ENCODE measurements at places on chromosomes 6 and 20. TPM values are rescaled to one million over a fixed set of nuclear protein-coding genes. Genes with fewer than 3 reads are reported as not detected.

Gene BPIFA1
- not detected for total RNA-seq

- no peak for DNase-seq
Observed at GRCh38 chr6:156564807-156565149, 212.4 kb upstream of the ARID1B start.

DNA sequence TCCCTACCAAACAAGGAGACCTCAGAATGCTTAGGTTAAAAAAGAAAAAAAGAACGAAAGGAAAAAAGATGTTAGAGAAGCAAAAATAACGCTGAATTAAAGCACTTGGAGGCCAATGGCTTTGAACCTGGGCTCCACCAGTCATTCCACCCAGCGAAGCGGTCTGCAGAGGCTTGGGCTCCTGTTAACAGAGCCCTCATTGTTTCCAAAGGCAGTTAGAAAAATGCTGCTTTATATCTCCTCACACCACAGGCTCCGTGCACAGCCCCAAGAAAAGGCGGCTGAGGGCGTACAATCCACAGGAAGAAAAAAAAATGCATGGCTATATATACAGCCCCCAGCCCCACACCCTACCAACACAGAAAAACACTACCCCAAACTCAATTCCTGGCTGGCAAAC lies 255.9 kb downstream of the FOXC1 start:
- no peak for DNase-seq

Gene ATP9A
- total RNA-seq, result 28.0 TPM

Gene HLA-DPA1
- total RNA-seq, result 54.1 TPM

DNA sequence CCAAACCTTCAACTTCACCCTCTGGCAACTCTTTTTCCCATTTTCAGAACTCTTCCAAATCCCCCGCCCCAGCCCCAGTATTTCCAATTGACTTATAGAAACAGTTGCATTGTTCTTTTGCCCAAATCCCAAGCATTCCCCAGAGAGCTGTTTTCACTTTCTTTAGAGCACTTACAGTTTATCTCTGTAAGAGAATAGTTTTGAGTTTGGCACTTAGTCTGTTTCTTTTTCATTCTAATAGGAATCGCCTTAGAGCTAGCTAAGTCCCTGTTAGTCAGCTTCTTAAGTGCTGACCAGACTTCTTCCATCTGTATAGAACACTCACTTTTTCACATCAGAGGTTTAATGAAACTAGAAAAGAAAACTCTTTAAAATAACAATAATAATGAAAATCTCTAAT lies 374.2 kb upstream of the FLRT3 start:
- DNase-seq, result no peak

DNA sequence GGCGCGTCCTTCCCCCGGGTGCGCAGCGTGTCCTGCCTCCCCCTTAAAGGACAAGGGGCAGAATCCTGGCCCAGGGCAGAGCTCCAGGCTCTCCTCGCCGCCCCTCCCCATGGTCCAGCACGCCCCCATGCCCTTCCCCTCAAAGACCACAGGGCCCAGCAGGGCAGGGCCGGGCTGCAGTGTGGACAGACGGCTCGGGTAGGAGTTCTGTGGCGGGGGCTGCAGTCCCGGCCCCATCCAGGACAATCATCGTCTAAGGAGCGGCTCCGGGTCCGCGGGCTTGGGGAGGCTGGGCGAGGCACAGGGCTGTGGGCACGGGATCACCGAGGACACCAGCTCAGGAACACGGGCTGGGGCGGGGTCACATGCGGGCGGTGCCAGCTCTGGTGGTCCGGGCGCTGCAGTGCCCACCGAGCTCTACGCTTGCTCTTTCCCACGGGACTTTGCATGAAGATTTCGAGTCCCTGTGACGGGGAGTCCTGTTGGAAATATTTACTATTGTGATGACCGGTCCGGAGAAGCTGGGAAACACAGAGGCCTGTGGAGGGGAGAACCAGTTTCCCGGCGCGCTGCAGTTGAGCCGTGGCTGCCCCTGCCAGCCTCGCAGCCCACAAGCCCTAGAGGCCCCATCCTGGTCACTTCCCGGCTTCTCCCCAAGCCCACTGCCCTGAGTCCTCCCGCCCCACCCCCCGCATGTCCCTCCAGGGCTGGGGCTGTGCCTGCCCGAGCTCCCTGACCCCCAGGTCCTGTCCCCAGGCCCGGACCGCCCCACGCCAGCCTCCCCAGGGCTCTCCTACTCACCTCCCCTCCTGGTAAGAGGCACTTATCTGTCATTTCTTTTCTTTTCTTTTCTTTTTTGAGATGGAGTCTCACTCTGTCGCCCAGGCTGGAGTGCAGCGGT lies 20.6 kb downstream of the SLC17A9 start:
- no peak for DNase-seq

Gene COL20A1
- total RNA-seq, result not detected

Gene TINAG
- total RNA-seq, result 0.12 TPM

Gene FAM162B
- total RNA-seq, result 5.2 TPM

DNA sequence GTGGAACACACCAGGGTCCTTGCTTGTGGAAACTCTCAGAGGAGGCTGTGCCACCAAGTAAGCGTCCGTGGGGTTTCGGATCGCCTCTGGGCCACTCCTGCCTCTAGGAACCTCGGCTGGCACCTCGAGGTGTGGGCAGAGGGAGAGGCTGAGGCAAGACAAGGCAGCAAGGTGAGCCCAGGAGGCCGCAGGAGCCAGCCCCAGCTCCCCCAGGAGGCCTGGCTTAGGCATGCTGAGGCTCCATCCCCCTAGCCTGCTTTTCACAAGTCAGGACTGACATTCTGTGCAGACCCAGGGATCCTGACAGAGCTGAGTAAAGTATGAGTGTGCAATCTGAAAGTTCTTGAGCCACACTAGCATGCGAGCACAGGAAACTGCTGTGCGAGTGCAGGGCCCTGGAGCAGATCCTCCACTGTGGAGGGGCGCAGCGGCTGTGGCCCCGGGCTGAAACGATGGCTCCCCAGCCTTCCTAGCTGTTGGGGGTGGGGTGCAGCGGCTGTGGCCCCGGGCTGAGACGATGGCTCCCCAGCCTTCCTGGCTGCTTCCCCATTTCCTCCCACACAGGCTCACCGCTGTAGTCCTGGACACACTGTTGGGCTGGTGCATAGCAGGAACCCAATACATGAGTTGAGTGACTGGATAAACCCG lies 75.2 kb upstream of the CD93 start:
- no peak for DNase-seq

DNA sequence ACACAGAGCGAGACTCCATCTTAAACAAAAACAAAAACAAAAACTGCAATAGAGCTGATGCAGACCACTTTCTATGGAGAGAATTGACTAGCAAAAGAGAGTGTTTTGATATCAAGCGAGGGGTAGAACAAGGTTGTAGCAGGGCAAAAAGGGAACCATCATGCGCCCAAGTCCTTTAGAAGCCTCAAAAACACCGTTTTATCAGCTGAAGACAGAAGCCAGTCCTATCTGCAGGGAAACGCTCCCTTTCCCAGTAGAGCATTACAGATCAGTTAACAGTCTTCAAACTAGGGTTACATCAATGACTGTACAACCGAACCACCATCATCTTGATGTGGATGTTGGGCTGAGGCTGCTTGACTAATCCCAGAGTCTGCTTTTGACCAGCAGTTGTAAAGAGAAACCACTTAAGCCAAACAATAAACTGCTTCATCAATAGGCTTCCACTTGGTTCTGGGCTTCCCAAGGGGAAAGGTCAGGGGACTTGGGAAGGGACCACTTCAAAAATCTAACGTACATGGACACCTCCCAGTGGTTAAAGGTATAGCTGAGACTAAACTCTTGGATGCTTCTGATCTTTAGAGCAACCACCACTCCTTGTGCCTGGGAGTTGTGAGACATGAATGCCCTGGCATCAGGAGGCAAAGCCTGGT lies 59.6 kb upstream of the SPDEF start:
- no peak for DNase-seq

DNA sequence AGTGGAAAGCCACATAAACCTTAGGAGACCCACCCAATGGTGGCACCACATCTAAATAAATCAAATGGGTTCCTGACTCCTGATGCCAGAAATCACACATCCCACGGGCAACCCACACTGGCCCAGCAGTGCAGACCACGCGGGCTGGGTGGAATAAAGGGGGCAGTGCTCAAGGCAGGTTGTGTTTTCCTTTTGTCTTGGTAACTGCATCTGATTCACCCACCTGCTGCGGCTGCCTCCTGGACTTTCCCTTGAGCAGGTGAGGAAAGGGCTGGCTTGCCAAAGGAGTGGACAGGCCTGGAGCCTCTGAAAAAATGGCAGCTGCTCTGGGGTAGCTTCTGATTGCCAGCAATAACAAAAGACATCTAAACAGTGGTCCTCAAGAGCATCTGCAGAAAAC lies 119.5 kb upstream of the KCNK16 start:
- no peak for DNase-seq

GRCh38 chr6:42520786-42521607 lies 42.8 kb upstream of the UBR2 start:
- DNase-seq, result no peak

GRCh38 chr6:22442826-22443225 lies 126.5 kb upstream of the HDGFL1 start:
- DNase-seq, result no peak

Gene WFDC10B
- total RNA-seq, result not detected

Gene SERINC1
- total RNA-seq, result 156 TPM

- DNase-seq, result no peak
Observed at GRCh38 chr6:117591405-117591804, 10.9 kb downstream of the GOPC start.

GRCh38 chr6:46130666-46131065 lies 877 bp downstream of the ENPP4 start:
- no peak for DNase-seq

- no peak for DNase-seq
Observed at GRCh38 chr20:25256226-25256859, 8.5 kb downstream of the PYGB start.

Gene OR2H2
- total RNA-seq, result not detected

GRCh38 chr6:45988635-45989034 lies 27.0 kb downstream of the CLIC5 start:
- DNase-seq, result peak; percentile 30

DNA sequence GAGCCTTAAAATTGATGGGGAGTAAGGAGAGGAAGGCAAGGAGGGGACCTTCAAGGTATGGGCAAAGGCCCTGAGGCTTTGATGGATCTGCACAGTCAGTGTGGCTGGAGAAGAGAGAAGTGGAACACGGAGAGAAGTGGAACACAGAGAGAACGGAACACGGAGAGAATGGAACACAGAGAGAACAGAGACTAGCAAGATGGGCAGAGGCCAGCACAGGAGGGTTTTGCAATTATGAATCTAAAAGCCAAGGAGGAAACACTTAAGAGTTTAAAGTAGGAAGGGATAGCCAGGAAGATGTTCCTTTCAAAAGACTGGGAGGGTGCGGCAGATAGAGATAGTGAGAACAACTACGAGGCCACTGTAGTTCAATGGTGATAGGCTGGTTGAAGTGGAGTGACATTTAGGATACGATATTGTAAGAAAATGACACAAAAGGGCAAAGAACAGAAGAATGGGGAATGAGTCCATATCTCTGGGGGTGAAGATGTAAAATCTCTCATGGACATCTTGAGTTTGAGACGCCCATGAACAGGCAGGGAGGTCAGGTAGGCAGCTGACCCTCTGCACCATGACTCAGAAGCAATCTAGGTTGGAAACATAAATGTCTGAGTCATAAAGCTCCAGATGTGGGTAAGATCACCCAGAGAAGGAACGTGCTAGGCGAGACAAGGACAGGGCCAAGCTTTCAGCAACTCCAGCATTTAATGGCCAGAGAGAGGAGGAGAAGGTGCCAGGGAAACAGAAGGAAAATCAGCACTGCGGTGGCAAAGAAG lies 25.4 kb downstream of the ZMYND8 start:
- DNase-seq, result no peak

DNA sequence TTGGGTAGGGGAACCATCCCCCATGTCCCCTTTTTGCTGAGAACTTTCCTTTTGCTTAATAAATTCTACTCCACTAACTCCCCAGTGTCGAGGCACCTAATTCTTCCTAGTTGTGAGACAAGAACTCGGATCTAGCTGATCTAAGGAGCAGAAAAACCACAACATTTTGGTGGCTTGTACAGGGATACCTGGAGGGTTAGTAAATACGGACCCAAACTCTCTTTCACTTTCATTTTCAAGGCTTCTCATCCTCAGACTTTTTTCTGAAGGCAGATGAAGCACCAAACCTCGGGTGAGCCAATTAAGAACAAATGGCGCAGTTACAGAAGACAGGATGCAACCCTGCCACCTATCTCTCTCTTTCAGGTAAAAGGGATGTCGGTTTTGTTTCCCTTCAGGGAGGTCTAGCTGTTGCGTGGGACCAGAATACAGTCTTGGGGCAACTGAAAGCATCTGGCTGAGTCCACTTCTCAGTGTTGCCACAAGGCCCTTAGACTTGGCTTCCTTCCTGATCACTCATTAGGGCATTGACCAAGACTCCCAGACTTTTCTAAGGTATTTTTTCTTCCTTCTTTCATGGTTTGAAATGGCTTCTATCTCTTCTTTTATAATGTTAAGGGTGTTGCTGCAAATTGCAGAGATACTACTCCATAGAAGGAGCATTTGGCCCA lies 11.1 kb upstream of the HTR1B start:
- no peak for DNase-seq

DNA sequence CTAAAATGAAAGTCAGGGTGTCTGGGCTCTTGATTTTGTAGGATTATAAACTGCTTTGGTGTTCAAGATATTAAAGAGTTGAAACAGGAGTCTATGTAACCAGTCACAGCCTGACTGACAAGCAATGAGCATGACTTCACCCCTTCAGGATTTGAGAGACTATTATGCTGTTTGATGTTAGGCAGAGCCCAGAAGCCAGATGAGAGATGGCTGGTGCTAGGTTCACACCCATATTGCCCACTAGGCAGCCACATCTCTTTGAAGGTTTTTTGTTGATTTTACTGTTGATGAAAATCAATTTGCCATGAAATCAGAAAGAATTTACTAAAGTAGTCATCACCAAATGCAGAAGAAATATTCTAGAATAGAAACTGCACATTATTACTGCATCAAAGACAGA lies 243.6 kb downstream of the KHDRBS2 start:
- no peak for DNase-seq

GRCh38 chr6:143872201-143872600 lies 7.9 kb downstream of the ZC2HC1B start:
- DNase-seq, result no peak

DNA sequence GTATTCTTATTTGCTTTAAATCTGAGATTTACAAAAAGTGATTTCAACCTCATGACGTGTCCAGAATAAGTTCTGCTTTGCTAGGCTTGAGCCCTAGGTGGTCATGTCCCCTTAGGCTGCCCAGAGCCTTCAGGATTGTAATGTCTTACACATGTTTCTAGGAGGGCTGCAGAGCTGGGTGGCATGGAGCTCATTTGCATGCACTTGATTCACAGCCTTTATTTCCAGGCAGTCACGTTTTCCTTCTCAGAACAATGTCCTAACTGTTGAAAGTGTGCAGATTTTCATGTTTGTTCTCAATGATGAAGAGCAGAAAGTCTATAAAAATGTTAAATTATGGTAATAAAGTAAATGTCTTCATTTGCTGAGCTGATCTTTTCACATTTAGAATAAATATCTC lies 448.6 kb upstream of the SOX4 start:
- no peak for DNase-seq

GRCh38 chr6:154653853-154654252 lies 79.4 kb upstream of the SCAF8 start:
- peak; percentile 44 for DNase-seq

Gene DDO
- total RNA-seq, result 12.9 TPM

GRCh38 chr6:82205930-82206392 lies 41.6 kb downstream of the IBTK start:
- DNase-seq, result no peak
